ENCODE measurements at places on chromosomes 11 and 22.

- DNase-seq = no peak
These were observed 2.1 kb upstream of the DMC1 start for GRCh38 chr22:38572065-38572464.

- no peak for DNase-seq
These were observed 29.0 kb downstream of the MYH9 start for GRCh38 chr22:36358533-36359469.

- DNase-seq = no peak
These were observed 5.9 kb upstream of the SYCE3 start for GRCh38 chr22:50568626-50569025.

- DNase-seq = no peak
These were observed 430.2 kb downstream of the DLG2 start for GRCh38 chr11:85196968-85197367.

DNA sequence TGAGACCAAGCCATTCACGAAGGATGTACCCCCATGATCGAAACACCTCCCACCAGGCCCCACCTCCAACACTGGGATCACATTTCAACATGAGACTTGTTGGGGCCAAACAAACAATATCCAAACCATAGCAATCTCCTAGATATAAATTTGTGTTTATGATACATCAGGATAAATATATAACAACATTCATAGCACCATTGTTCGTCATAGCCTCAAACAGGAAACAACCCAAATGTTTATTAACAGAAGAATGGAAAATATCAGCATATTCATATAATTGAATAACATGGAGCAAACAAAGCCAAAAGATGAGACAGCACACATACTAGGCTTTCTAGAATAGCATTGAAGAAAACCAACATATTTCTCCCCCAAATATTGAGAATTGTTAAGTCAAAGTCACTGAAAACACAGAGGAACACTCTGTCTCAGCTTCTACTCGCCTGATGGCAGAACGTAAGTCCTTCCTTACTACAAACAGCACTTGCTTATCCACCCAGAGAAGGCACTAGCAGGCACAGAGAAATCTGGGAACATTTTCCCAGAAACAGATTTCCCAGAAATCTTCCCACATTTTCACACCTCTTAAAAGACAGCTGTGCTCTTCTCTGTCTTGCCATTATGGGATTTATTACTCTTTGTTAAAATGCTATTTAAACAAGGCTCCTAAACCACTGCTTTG is 8.1 kb upstream of the GDPD4 start:
- DNase-seq = no peak

DNA sequence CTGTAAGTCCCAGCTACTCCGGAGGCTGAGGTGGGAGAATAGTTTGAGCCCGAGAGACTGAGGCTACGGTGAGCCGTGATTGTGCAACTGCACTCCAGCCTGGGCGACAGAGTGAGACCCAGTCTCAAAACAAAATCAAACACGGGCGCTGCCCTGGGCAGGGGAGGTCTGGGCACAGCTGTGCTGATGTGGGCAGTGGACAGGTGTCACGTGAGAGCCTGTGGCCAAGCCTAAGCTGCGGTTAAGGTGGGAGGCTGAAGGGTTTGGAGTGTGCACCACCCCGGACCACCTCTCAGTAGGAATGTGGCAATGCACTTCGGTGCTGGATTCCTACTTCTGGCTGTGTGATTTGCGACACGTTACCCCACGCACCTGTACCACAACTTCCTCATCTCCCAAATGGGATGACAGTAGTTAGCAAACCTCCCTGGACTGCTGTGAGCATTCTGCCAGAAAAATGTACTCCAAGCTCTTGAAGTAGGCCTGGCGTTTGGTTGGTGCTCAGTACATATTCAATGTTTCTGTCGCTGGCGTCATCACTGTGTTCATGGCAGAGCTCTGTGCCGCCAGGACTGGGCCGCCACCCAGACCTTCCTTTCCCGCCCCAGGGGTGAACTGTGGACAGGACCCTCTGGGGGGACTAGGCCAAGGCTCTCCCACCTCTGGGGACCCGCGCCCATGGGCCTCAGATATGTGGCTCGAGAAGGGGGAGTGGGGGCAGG is 807 bp upstream of the ZNF74 start:
- DNase-seq = no peak

DNA sequence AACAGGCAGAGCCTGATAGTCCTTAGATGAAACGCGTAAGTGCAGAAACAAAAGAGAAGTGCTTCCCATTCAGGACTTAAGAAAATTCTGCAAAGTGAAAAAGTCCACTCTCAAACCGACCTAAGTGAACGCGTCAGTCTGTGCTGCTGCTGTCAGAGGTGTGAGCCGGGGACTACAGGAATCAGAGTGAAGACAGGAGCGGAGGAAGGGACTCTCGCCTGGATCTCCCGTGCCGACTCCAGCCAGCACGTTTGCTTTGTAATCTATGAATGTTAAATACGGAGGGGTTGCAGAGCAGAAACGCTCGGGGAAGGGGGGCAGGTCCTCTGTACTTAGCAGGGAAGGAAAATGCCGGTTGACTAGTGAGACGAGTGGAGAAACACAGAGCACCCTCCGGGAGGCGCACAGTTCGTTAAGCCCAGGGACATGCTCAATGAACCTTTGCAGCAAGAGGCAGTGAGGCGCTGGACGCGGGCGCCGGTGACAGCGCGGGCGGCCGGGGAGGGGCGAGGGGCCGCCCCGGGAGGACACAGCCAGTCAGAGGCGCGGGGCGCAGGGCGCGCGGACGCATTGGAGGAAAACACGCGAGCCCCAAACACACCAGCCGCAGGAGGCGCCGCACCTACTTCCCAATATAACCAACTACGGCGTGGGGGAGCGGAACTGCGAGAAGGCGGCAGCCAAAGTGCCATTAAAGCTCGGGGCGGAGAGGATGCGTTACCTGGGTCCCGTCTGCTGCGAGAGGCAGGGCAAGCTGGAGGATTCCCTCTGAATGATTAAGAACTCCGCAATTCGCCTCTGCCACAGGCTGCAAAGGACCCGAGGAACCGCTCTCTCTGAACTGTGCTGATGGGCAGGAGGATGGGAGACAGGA is at the start of gene CNTN5:
CNTN5 (plus strand) TSS at position 598 of the 874 bp plus-strand sequence.
- no peak for DNase-seq

DNA sequence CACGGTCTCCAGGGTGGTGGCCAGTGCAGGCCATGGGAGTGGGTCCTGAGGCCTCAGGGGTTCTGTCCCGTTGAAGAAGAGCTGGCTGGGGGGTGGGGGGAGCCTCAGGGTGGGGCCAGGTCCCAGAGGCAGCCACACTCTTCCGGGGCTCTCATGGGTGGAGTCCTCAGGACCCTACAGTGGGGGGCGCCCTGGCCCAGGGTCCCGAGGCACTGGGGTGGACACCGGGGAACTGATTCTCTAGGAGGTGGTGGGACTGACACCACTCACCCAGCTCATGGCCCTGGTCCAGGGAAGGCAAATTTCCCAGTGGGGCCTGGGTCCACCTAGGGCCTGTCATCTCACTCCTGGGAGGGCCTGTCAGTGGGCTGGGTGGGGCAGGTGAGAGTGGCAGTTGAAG is 12.8 kb downstream of the GGT5 start:
- DNase-seq = no peak
